Lung microvascular endothelial cell (primary cell): ENCODE measurements at places on chromosomes 6 and 20. TPM values are rescaled to one million over a fixed set of nuclear protein-coding genes. Genes with fewer than 3 reads are reported as not detected.

DNA sequence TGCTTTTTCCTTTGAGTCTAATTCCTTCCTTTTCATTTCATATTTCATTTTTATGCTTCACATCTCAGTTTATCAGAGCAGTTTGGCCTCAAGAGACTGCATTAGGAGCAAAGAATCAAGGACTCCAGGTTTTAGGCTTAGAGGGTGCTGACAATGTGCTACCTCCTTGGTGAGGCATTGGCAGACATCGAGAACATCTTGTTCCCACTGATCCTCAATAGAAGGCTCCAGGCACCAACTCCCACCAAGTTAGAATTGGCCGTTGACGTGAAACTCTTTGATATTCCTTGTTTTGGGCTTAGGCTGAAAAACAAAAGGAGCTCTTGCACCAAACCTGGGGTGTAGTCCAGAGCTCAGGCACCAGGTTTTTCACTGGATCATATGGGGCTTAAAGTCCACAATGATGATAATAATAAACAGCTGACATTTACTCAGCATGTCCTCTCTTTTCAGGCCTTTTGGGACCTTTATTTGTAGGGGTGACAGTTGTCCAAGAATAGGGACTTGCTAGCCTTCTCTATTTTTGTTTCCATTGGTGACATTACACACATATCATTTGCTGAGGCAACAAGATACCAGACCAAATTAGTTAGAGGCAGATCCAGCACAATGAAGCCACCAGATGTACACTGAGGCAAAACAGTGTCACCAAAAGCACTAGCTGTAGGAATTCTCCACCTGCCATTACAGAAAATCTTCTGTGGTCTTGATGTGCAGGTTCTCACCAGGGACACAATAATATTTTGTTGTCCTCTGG lies 81.0 kb upstream of the ENPP5 start:
- DNase-seq = no peak

GRCh38 chr6:130708338-130708737 lies 118.9 kb upstream of the SMLR1 start:
- peak; percentile 16 for DNase-seq

DNA sequence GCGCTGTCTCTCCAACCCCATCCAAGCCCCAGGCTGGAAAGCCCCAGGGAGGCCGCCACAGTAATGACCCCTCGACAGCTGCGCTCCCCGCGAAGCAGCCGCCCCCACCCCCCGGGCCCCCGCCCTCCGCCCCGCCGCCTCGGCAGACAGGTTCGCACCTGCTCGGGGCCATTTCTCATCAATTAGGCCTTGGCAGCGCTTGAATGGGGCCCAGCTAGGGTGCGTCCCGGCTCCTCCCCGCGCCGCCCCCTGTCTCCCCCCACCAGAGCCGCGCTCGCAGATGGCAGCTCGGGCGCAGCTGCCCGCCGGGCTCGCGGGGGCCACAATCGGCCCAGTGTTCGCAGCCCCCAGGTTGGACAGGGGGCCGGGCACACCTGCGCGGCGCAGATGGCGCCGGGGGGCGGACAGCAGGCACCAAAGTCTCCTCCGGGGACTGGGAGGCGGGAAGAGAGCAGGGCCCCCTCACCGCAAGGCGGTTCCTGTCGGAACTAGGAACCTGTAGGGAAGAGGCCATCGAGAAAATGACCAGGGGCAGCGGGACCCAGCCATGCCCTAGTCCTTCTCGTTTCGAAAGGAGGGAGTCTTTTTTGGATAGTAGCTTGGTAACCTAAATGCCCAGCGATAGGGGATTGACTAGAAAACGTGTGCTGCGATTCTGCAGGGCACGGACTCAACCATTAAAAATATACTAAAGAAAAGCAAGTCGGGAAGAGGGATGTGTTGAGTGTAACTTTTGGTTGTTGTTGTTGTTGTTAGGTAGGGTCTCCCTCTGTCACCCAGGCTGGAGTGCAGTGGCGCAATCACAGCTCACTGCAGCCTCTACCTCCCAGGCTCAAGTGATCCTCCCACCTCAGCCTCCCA lies 83.2 kb upstream of the EYA2 start:
- no peak for DNase-seq

- peak; percentile 58 for DNase-seq
Measured at GRCh38 chr6:73180763-73181619, 44.3 kb downstream of the KHDC1L start.

DNA sequence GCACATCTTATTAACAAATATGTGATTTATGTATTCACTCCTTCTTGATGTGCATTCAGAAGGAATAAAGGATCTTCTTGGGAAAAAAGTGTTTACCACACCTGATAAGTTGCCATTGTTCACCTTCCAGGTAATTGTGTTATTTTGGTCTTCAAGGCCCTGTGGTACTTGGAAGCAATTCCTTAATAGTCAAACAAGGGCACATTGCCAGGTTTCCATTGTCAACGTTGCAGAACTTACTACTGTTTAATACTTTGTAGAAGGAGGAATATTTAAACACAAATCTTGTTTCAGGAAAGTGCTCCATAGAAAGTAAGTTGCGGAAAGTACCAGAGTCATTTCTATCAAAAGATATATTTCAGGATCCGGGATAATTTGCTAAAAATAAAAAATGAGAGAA lies 129.5 kb upstream of the SGK1 start:
- peak; percentile 29 for DNase-seq

- DNase-seq = no peak
Measured at GRCh38 chr20:50541606-50542041, 31.4 kb downstream of the PTPN1 start.

- DNase-seq = no peak
Measured at GRCh38 chr6:73032586-73032985, 192.7 kb downstream of the KHDC1L start.

DNA sequence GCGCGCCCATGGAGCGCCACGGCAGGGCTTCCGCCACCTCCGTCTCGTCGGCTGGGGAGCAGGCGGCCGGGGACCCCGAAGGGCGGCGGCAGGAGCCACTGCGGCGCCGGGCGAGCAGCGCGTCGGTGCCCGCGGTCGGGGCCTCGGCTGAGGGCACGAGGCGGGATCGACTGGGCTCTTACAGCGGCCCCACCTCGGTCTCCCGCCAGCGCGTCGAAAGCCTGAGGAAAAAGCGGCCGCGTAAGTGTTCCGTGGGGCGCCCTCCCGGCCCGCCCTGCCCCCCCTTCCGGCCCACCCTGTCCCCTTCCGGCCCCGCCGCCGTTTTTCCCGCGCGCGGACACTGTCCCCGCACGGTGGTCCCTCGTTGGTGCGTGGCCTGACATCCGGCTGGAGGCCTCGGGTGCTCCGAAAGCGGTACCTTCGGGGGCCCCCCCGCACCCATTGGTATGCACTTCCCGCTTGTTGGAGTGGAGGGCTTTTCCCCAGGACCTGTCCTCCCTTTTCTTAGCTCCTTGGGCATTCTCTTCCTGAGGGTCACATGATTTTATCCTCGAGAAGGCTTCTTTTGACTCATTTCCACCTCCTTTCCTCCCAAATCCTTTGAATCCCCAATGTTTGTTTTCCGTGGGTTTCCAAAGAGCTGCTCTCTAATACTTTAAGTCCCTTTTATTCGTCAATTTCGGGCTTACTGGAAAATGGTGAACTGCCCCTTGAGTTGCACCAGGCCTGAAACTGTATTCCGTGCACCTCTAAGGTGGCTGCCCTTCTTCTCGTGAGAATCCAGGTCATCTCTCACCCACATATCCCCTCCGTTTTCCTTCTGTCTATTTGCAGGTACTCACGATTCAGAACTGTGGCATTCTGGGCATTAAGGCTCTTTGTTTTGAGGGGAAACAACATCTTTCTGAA lies 556 bp downstream of the PANK2 start:
- peak; percentile 14 for DNase-seq

GRCh38 chr20:4720977-4721349 lies 746 bp upstream of the PRND start:
- DNase-seq = no peak

GRCh38 chr6:169079650-169080049 lies 174.0 kb downstream of the THBS2 start:
- DNase-seq = no peak

Gene CAGE1
- under 0.01 and 0.20 TPM in 2 replicates for total RNA-seq

Gene MGME1
- total RNA-seq = 7.8 and 7.9 TPM in 2 replicates

Gene HRH3
- total RNA-seq = not detected in 2 replicates

Gene CCN6
- total RNA-seq = not detected in 2 replicates

Gene TREML1
- total RNA-seq = not detected in 2 replicates

Gene PDE7B
- total RNA-seq = 6.8 and 19.4 TPM in 2 replicates

Gene ZNF165
- 0.20 and 0.22 TPM in 2 replicates for total RNA-seq
